ENCODE measurements at places on chromosomes 4 and X.

DNA sequence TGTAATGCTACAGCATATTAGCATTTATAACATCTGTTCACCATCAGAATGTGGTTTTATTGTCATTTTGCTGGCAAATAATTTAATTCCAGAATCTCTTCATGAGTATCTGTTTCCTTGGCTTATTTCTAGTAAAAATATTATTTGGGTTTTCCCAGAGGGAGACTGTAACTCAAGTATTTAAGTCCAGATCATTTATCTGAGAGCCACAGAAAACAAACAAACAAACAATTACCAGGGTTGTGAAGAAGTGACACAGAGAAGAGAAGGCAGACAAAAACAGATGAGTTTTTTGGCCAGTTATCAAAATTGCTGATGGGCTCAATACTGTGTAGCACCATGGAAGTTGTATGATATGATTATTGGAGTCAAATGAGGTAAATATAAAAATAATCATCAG is 515.1 kb downstream of the TECRL start:
- DNase-seq, result no peak

- peak; percentile 55 for DNase-seq
These were observed 308.5 kb downstream of the EVC2 start for GRCh38 chr4:5399790-5400421.

GRCh38 chr4:109915385-109916026 is 2.8 kb downstream of the EGF start:
- DNase-seq, result no peak

GRCh38 chr4:181835348-181835747 is 407.9 kb upstream of the TENM3 start:
- no peak for DNase-seq

DNA sequence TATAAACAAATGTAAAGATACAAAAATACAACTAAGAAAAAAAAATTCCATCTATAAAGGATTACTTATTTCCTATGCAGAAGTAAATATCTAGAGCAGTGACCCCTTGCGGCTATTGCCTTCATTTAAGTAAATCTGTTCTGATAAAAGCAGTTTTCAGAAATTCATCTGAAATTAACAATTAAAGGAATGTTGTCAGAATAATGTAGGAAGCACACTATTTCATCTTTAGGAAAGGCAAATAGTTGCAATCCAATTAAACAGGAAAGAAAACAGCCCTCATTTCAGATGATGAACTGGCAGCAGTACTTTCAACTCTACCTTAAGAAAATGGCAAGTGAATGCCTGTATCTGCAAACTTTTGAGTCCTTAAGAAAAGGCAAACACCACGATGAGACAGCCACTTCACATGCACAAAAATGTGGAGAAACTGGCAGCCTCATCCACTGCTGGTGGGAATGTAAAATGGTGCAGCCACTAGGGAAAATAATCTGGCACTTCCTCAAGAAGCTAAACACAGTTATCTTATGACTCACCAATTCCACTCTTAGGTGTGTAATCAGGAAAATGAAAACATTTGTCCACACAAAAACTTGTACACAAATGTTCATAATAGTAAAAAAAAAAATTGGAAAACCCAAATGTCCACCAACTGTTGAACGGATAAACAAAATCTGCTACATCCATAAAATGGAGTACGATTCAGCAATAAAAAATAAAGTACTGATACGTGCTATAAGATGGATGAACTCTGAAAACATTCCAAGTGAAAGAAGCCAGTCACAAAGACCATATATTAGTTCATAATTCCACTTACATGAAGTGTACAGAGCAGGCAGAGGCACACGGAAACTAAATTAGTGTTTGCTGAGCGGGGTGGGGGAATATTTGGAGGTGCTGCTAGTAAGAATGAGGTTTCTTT is 2.0 kb upstream of the THAP9 start:
- DNase-seq, result no peak

GRCh38 chr4:128604840-128605239 is 204.7 kb upstream of the JADE1 start:
- DNase-seq, result no peak

- DNase-seq, result no peak
These were observed 80.4 kb downstream of the PDLIM5 start for GRCh38 chr4:94531991-94532789.
